ENCODE measurements at places on chromosomes 12 and 14.

GRCh38 chr12:38113991-38114390 is 202.6 kb upstream of the ALG10B start:
- DNase-seq = no peak

- DNase-seq = no peak
Measured at GRCh38 chr14:30077946-30078345, 150.3 kb upstream of the PRKD1 start.

DNA sequence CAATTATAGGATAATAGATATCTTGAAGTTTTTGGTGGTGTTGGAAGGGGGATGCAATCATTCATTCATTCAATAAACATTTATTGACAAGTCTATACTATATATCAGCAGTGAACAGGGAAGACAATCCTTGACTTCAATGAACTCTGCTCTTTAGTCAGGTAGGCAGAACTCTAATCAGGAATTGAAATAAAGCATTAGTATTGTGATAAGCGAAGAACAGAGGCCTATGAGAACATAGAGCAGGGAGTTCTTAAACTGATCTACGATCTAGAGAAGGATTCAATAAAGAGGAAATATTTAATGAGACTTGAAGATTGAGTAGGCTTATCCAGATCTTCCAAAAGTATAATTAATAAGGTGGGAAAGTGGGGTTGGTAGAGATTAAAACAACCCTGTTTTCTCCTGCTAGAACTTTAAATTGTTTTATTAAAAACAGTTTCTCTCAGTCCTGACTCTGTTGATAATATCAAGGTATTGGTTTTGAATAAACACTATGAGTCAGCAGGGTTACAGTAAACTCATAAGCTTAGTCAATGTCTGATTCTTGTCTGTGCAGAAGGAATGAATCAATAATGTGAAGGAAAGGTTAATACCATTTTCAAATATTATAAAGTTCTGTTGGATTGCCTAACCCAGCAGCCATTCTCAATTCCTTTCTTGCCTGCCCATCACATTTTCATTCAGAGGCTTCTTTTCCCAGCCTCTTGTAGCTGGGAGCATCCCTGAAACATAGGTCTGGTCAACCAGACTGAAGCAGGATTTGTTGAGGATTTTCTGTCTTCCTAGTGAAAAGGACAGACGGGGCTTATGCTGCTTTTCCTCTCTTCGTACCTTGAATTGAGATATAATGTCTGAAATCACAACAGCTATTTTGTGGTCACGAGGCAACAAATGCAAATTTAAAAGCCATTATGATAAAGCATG is 38.9 kb upstream of the KTN1 start:
- no peak for DNase-seq

- no peak for DNase-seq
Measured at GRCh38 chr12:115661112-115661511, 616.4 kb downstream of the MED13L start.

DNA sequence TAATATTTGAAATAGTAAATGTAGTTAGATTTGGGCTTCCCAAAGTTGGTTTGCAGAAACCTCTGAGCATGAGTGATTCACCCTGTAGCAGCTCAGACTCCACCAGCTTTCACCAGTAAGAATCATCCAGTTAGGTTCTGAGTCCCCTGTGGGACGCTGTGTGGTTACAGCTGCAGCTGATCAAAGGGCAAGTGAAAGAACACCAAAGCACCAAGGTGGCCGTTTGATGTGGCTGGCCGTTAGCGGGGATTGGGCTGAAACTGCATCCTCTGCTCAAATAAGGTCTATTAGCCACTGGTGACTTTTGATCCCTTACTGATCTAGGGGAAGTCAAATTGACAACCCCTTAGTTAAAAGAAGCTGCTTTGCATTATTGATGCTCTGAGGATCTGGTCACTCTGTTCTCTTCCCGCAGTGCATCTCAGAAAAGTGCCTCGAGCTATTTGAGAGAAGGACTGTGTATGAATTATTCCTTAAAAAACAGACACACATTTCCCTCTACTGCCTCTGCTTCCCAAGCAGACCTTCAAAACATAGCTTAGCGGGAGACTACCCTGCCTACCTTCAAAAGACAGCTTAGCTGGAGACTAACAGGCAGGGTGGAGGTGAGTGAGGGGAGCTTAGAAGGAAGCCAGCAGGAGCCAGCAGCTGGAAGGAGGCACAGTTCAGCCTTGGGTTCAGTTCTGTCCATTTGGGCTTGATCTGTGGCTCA is 3.7 kb downstream of the ABHD12B start:
- no peak for DNase-seq

DNA sequence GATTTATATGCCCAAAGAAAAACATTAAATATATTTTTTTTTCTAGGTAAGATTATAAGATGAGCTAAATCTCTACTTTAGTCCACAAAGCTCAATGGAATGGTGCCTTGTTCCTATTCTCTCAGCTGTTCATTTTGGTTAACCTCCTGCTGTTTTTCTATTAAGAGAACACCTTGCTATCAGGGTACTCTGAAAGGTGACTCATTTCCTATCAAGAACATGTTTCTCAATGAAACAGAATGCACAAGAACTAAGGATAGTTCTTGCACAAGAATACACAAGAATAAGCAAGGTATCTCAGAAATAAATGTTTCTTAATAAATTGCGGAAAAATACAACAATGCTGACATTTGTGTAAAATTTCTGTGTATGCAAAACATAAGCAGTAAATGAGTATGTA is 14.1 kb downstream of the ABCD2 start:
- no peak for DNase-seq

Data from vagina (tissue), 2 donors.